WTC11 (cell line): ENCODE measurements at places on chromosomes 3 and 15. TPM values are rescaled to one million over a fixed set of nuclear protein-coding genes. Genes with fewer than 3 reads are reported as not detected.
A peak's percentile ranks its signal among the peaks of the same experiment; 100 is the strongest.

GRCh38 chr3:175702956-175703355, 843.8 kb downstream of the NAALADL2 start:
- no peak for DNase-seq

GRCh38 chr15:71256934-71257664, 141.8 kb downstream of the THSD4 start:
- no peak for DNase-seq

GRCh38 chr15:76529911-76530310, 193.3 kb downstream of the ISL2 start:
- DNase-seq, result no peak

GRCh38 chr3:16249336-16249735, 15.4 kb downstream of the DPH3 start:
- DNase-seq, result peak; percentile 74

- no peak for DNase-seq
Observed at GRCh38 chr3:185828755-185829154, 3.9 kb upstream of the IGF2BP2 start.

DNA sequence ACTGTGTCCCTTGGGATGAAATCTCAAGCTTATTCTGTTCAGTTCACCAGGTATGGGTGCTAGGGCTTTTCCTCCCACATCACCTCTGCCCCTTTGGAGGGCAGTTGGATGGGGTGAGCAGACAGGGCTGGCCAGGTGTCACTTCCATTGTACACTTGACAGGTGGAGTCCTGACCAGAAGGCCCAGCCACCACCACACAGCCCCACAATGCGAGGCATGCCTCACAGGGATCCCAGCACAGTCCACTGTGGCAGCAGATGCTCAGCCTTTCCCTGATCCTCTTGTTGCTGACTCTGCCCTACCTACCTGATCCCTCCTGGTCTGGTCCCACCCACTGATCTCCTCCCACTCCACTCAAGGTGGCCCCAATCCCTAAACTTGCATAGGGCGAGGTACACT, 88.2 kb downstream of the ANP32A start:
- DNase-seq, result no peak

- DNase-seq, result no peak
Observed at GRCh38 chr3:41095702-41096101, 103.6 kb upstream of the CTNNB1 start.

DNA sequence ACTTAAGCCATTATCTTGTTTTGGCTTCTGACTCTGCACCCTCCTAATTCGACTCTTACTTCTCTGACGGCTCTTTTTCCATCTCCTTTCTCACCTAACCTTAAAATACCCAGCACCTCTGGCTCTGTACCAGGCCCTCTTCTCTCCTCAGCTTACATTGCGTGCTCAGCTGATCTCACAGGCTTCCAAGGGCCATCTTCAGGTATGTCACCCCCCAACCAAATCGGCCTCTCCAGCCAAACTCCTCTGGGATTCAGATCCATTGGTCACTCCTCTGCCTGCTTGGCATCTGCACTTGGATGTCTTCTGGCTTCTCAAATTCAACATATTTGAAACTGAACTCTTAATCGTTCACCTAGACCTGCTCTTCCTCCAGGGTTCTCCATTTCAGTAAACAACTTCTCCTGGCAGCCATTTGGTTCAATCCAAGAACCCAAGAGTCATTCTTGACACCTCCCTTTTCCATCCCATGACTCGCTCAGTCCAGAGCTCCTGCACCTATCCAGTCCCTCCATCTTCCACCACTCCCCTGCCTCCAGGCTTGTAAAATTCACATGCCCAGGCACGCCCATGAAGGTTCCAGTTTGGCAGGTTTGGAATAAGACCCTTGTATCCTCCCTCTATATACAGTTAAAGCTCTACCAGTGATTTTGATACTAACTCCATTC, 35.2 kb upstream of the SLC41A3 start:
- DNase-seq, result no peak

GRCh38 chr3:128397484-128397883, 69.2 kb downstream of the DNAJB8 start:
- no peak for DNase-seq

DNA sequence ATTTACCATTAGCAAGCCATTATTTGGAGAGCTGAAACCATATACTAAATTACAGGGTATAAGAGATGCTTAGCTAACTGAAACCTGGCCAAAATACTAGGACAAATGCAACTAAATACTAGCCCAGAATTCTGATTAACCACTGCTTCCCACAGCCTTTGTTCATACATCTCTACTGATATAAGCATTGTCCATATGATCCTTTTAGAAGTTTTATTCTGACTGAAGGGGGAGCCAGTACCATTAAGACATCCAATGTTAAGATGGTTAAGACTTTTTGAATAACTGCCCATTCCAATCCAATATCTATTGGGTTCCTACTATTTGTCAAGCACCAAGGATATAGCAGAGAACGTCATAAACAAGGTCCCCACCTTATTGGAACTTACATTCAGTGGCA, 421.3 kb downstream of the FOXP1 start:
- DNase-seq, result no peak

The RASGRP1 gene
- 2.7 to 2.8 TPM (median 2.7 TPM) in 3 replicates for total RNA-seq

The FMN1 gene
- 3.6 to 4.5 TPM (median 4.1 TPM) in 3 replicates for total RNA-seq

The RHOA gene
- total RNA-seq, result 367 to 398 TPM (median 389 TPM) in 3 replicates

The CCNB2 gene
- total RNA-seq, result 93.3 to 101 TPM (median 98.8 TPM) in 3 replicates
